Activated naive CD8-positive, alpha-beta T cell treated with anti-CD3 and anti-CD28 coated beads for 36 hours (primary cell): ENCODE measurements at places on chromosomes 11 and 22.
A peak's percentile ranks its signal among the peaks of the same experiment; 100 is the strongest.

- H3K36me3 ChIP-seq = peaks cover 3% of the 10 kb centered on the region
- DNase-seq = no peak
- H3K27me3 ChIP-seq = no peaks in the 10 kb centered on the region
- no peak overlapping the region for H3K27ac ChIP-seq
Measured at GRCh38 chr11:115927823-115928329, 423.7 kb upstream of the CADM1 start.

- no peak overlapping the region for H3K4me3 ChIP-seq
- no peaks in the 10 kb centered on the region for H3K4me1 ChIP-seq
- H3K36me3 ChIP-seq = no peaks in the 10 kb centered on the region
- no peak overlapping the region for H3K27ac ChIP-seq
Measured at GRCh38 chr22:23271597-23271908, 91.2 kb downstream of the BCR start.

DNA sequence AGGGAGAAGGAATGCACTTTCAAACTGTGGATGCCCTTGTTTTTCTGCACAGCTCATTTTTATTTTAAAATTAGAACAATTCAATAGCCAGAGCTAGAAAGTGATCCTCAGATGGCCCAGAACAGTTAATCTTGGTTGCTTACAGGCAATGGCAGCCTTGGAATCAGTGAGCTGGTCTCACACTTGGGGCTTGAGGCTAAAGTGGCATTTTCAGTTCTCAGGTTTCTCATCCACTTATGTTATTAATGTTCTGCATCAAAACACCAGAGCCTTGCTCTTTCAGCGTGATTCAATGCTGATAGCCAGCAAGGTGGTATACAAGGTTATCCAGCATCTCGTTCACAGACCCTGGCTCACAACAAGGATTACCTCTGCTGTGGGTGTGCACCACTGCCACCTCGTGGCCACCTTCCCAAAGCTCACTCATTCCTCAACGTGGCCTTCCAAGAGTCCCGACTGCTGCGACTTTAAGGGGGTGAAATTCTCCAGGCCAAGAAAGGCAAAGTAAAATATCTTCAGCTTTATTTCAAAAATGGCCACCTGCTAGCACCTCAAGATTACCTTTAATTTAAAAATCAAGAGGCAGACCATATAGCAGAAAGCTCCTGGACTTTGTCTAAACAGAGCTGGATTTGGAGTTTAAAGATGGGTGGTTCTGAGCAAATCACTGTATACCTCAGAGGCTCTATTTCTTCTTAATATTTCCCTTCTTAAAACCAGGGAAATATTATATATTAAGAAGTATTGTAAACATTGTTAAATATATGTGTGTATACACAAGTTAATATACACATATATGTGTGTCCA is 34.2 kb upstream of the FSHB start:
- H3K4me3 ChIP-seq = no peak overlapping the region
- DNase-seq = peak; percentile 31
- no peak overlapping the region for H3K27ac ChIP-seq
- no peaks in the 10 kb centered on the region for H3K4me1 ChIP-seq

DNA sequence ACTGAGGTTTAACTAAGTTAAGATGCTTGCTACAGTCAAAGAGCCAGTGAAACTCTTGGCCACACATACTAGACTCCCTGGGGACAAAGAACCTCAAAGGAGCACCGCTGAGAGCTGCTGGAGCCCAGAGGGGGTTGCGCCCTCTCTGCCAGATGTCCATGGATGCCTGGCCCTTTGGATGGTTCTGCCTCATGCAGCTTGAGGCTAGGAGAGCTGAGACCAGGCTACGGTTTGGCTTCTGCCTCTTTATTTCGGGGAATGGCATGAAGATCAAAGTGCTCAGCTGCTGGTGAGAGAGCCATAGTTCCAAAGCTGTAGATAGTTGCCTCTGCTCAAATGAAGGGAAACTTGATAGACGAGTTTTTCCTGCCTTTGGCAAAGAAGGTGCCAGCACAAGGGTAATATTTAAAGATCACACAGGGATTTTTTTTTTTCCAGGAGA is 43.0 kb downstream of the RASSF10 start:
- peaks cover 3% of the 10 kb centered on the region for H3K4me1 ChIP-seq
- peaks cover 15% of the 10 kb centered on the region for H3K27me3 ChIP-seq
- H3K27ac ChIP-seq = no peak overlapping the region

GRCh38 chr22:21701384-21701971 is 34.1 kb downstream of the YPEL1 start:
- peak overlapping the region; percentile 17 for H3K27ac ChIP-seq
- no peak for DNase-seq
- peaks cover 6% of the 10 kb centered on the region for H3K4me1 ChIP-seq
- H3K4me3 ChIP-seq = no peak overlapping the region
- no peaks in the 10 kb centered on the region for H3K27me3 ChIP-seq

GRCh38 chr22:22061085-22062077 is 78.8 kb upstream of the TOP3B start:
- no peak overlapping the region for H3K4me3 ChIP-seq
- peaks cover 38% of the 10 kb centered on the region for H3K27me3 ChIP-seq
- no peaks in the 10 kb centered on the region for H3K36me3 ChIP-seq
- DNase-seq = no peak
- H3K4me1 ChIP-seq = no peaks in the 10 kb centered on the region
